ENCODE measurements at places on chromosomes 12 and 14. TPM values are rescaled to one million over a fixed set of nuclear protein-coding genes. Genes with fewer than 3 reads are reported as not detected.

The DNAJC22 gene
- not detected for total RNA-seq

- no peak for DNase-seq
Observed at GRCh38 chr14:57533214-57533613, 39.6 kb upstream of the CCDC198 start.

DNA sequence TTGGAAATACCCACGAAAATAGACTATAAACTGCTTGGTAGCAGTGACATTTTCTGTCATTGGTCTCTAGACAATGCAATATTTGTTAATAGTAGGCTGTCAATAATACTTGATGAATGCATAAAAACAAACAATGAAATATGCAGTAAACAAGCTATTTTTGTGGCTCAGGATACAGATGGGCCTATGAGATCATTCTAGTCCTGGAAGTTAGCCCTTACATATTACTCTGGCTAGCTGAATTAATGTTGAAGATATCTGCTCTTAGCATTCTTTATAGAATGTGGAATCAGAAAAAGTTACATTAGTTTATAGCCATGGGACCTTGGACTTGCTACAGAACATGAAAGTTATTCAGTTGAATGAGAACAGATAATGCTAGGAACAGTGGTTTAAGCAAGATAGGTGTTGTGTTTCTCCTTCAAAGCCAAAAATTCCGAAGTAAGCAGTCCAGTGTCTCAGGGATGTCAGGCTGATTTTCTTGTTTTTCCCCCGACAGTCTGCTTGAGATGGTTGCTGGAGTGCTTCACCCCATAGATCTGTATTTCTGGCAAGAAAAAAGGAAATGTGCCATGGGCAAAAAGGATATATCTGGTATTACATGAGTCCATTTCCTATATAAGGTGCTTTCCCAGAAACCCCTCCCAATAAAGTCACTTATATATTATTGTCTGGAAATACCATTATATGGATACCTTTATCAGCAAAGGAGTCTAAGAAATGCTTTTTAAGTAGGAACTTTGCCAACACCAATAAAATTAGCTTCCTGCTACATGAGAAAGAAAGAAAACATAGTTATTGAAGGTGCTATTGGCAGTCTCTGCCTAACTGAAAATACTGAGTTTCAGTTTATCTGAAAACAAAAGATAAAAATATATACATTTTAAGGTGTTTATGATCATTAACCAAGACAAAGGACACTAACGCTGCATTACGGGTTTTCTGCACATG is 619.4 kb upstream of the ATP2B1 start:
- no peak for DNase-seq

- DNase-seq: no peak
Observed at GRCh38 chr14:29553427-29553826, 374.2 kb downstream of the PRKD1 start.

DNA sequence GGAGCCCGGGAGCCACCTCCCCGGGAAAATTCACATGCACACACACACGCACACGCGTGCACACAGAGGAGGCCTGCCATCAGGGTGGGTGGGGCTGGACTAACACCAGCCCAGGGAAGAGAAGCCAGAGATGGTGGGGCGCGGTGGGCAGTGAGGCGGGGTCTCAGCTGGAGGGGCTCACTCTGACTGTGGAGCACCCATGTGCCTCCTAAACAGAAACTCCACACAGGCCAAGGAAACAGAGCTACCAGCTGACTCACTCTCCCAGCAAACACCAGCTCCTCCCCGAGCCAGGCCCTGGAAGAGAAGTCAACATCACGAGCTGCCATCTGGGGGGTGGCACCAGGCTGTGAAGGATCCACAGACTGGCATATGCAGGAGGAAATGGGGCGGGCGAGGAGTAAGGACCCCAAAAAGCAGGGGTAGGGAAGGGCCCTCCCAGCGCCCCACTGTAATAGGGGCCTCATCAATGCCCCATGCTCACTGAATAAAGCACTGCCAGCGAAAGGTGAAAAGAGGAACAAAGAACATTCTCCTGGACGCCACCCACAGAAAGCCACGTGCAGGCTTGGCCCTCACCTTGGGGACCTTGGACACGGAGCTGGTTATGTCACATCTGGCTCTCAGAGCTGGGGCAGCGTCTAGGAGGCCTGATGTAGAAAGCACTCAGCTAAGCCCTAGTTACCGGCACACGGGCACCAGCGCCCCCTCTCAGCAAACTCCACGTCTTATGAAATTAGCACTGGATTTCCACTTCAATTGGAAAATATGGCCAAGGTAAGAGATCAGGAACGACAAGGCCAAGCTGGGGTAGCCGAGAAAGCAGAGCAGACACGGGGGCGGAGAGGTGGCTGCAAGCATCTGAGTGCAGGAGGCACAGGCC is 8.4 kb upstream of the INF2 start:
- no peak for DNase-seq

GRCh38 chr12:116402163-116402939 is 124.9 kb upstream of the MED13L start:
- no peak for DNase-seq

GRCh38 chr14:66197276-66197675 is 288.9 kb upstream of the CCDC196 start:
- DNase-seq: no peak

The PIWIL1 gene
- not detected for total RNA-seq

- DNase-seq: no peak
Observed at GRCh38 chr12:39627914-39628313, 8.3 kb upstream of the ABCD2 start.

GRCh38 chr12:92785563-92785950 is 82.8 kb downstream of the PLEKHG7 start:
- DNase-seq: no peak

The WIF1 gene
- total RNA-seq: not detected

DNA sequence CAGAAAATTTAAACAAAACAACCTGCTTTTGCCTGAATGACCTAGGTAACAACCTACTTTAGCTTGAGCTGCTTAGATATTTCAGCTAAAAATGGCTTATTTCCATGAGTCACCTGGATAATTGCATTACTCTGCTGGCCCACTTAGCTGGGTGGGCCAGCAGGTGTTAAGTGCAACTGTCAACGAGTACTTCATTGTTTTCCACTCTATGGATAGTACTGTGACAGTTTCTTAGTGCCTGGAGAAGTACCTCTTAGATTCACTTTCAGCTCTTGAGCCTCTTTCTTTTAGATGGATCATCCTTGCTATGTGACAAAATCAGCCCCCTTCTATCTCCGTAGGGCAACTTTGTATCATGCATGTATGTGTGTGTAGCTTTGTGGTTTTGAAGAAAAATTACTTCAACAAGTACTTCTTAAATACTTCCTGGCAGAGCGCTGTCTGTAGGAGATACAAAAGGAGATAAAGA is 368.2 kb upstream of the ATP2B1 start:
- peak; percentile 23 for DNase-seq

The PIK3C2G gene
- total RNA-seq: not detected

- peak; percentile 55 for DNase-seq
Observed at GRCh38 chr12:47766502-47767215, 6.4 kb upstream of the SLC48A1 start.

DNA sequence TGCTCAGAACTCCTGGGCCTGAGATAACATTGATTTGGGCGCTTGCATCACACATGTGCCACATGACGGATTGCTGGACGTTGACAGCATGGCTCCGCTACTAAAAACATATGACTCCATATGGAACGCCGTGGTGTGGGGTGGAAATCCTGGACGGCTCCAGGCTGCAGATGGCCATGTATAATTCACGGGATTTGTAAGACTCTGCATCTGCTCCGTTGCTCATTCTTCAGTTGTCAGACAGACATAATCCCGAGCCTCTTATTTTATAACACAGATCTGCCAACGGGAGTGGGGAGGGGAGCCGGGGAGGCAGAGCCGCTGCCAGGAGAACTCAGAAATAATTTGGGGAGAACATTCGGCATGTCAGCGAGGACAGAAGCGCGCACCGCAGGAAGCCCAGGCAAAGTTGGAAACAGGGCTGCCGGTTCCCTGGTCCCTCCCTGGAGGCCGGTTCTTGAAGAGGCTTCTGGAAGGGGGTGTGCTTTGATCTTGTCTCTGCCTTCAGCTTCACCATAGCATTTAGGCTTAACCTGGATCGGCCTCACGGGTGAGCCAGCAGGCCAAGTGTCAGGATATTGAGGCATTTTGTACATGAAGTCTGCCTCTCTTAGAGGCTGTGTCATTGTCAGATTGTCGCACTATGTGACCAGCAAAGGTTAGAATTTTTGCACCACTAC is 45.8 kb upstream of the MYL2 start:
- no peak for DNase-seq

DNA sequence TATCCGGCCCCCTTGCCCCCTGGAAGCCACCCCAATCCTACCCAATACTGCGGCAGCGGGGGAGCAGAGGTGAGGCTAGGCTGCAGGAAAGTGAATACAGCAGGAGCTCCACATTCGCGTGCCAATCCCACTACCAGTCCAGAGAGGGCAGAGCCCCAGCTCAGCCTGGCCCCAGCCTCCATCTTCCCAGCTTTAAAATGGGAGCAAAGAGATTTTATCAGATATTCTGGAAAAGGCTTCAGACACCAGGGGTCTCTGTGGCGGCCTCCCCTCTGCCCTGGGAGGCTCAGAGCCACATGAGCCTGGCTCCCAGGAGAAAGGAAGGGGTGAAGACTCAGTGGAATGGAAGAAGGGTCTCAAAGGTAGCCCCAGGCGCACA is 72.7 kb downstream of the NCOR2 start:
- no peak for DNase-seq

The SETD3 gene
- 31.5 TPM for total RNA-seq

- no peak for DNase-seq
Observed at GRCh38 chr14:31484754-31485153, 3.1 kb downstream of the GPR33 start.

The OVCH1 gene
- not detected for total RNA-seq

The ATF7IP gene
- 53.6 TPM for total RNA-seq

DNA sequence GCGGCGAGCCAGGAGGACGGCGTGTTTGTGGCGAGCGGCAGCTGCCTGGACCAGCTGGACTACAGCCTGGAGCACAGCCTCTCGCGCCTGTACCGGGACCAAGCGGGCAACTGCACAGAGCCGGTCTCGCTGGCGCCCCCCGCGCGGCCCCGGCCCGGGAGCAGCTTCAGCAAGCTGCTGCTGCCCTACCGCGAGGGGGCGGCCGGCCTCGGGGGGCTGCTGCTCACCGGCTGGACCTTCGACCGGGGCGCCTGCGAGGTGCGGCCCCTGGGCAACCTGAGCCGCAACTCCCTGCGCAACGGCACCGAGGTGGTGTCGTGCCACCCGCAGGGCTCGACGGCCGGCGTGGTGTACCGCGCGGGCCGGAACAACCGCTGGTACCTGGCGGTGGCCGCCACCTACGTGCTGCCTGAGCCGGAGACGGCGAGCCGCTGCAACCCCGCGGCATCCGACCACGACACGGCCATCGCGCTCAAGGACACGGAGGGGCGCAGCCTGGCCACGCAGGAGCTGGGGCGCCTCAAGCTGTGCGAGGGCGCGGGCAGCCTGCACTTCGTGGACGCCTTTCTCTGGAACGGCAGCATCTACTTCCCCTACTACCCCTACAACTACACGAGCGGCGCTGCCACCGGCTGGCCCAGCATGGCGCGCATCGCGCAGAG is 873 bp downstream of the PLXNC1 start:
- DNase-seq: peak; percentile 79

DNA sequence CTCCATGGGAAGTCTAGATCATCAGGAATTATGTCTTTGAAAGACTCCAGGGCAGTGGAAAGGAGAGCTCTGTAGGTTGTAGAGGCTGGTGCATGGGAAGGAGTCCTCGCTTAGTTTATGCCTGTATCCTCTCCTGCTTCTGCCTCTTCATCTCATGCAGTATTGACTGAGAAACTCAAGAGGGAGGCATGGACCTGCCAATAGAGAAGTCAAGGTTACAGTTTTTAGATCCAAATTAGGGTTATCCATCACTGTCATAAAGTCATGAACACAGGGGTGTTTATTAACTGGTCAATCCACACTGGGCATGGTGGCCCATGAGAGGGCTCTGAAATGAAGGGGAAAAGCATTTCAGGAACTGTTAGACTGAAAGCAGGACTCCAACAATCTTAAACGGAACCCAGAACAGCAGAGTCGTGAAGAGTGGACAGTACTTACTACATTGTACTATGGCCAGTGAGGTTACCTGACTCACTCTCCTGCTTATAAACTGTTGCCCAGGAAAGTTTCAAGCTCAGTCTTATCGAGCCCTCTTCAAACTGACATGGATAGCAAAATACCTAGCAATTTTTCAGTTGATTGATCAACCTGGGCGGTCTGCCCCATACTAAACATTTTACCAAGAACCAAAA is 30.1 kb upstream of the DHRS7 start:
- peak; percentile 57 for DNase-seq

GRCh38 chr14:27075503-27075902 is 477.7 kb upstream of the NOVA1 start:
- no peak for DNase-seq

- no peak for DNase-seq
Observed at GRCh38 chr12:8662593-8662992, at the start of gene MFAP5. MFAP5 (minus strand) TSS chr12:8662826; CDS start chr12:8662104, 722 bp downstream.

Data from hematopoietic multipotent progenitor cell (in vitro differentiated cells).